T-cell (primary cell): ENCODE measurements at places on chromosomes 4 and X. TPM values are rescaled to one million over a fixed set of nuclear protein-coding genes. Genes with fewer than 3 reads are reported as not detected.

Gene NOX1
- total RNA-seq: not detected

Gene HPGD
- 7.8 TPM for total RNA-seq

Gene SH3RF1
- not detected for total RNA-seq

Gene TMEM150C
- not detected for total RNA-seq

Gene CTAG2
- total RNA-seq: not detected

Gene HSFX1
- total RNA-seq: 0.77 TPM

Gene CSN1S1
- not detected for total RNA-seq

Gene SPANXN4
- not detected for total RNA-seq

Gene NFXL1
- 14.3 TPM for total RNA-seq

Gene ARMCX6
- total RNA-seq: 31.6 TPM

Gene CT45A5
- not detected for total RNA-seq

Gene ANOS1
- total RNA-seq: not detected

Gene TNMD
- total RNA-seq: not detected

Gene TAF7L
- total RNA-seq: not detected

Gene CFP
- total RNA-seq: 37.1 TPM

Gene REELD1
- 2.0 TPM for total RNA-seq

Gene LANCL3
- total RNA-seq: 0.70 TPM

Gene MAP7D2
- not detected for total RNA-seq

Gene MAMLD1
- 2.1 TPM for total RNA-seq

Gene SLC25A31
- total RNA-seq: not detected

Gene MID1
- 0.10 TPM for total RNA-seq

Gene MEPE
- not detected for total RNA-seq

Gene SPANXB1
- not detected for total RNA-seq

Gene MBNL3
- 27.2 TPM for total RNA-seq

Gene MMGT1
- total RNA-seq: 23.6 TPM

Gene ADGRG4
- not detected for total RNA-seq

Gene PNMA5
- not detected for total RNA-seq

Gene EDNRA
- total RNA-seq: 0.29 TPM

Gene FGFBP2
- total RNA-seq: 23.3 TPM

Gene PNCK
- total RNA-seq: not detected

Gene STOX2
- not detected for total RNA-seq

Gene GPRIN3
- total RNA-seq: 17.4 TPM

Gene CLIC2
- 1.3 TPM for total RNA-seq

Gene GPC4
- total RNA-seq: 0.32 TPM

Gene TMEM185A
- 25.6 TPM for total RNA-seq

Gene CPE
- not detected for total RNA-seq

Gene AADAT
- not detected for total RNA-seq

Gene CXXC4
- total RNA-seq: not detected

Gene CCNA2
- 1.5 TPM for total RNA-seq

Gene MAP9
- total RNA-seq: 6.6 TPM

Gene SLBP
- 30.1 TPM for total RNA-seq

Gene ALPK1
- 9.3 TPM for total RNA-seq

Gene LRCH2
- total RNA-seq: not detected

Gene NUP54
- 39.5 TPM for total RNA-seq

Gene TCEAL5
- total RNA-seq: not detected

Gene NSUN7
- 0.28 TPM for total RNA-seq

Gene USP53
- 21.4 TPM for total RNA-seq

Gene SPANXN1
- total RNA-seq: not detected

Gene SLC25A5
- total RNA-seq: 156 TPM

Gene FAM47A
- not detected for total RNA-seq

Gene SSX3
- not detected for total RNA-seq

Gene GPR82
- total RNA-seq: not detected

Gene SSX2B
- not detected for total RNA-seq

Gene NALF2
- total RNA-seq: 0.16 TPM

Gene DCX
- total RNA-seq: not detected

Gene GPR119
- total RNA-seq: not detected
